ENCODE measurements at places on chromosomes 5 and 9. TPM values are rescaled to one million over a fixed set of nuclear protein-coding genes. Genes with fewer than 3 reads are reported as not detected.

The FAM174A gene
- total RNA-seq = 5.4 TPM

- no peaks in the 10 kb centered on the region for H3K27me3 ChIP-seq
- no peaks in the 10 kb centered on the region for H3K36me3 ChIP-seq
- no peak overlapping the region for H3K4me3 ChIP-seq
- no peak for DNase-seq
- H3K4me1 ChIP-seq = no peaks in the 10 kb centered on the region
- no peak overlapping the region for H3K27ac ChIP-seq
These were observed 982.0 kb upstream of the ARRDC3 start for GRCh38 chr5:92364986-92365550.

DNA sequence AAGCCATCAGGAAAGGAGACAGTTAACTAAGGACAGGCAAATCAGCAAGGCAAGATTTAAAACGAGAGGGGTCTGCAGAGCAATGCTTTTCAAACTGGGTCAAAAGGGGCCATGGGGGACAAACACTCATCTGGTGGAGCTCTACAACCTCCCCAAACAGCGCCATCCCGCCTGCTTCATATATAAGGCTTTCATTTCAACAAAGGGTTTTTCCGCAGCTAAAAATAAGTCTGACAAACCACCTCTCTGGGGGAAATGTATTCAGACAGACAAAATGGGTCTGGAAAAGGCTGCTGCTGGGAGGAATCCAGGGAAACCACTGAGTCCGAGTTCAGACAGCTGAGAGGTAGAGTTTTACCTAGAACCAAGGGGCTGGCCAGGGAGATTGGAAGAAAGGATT, 8.3 kb upstream of the SEPTIN8 start:
- peaks cover 34% of the 10 kb centered on the region for H3K27me3 ChIP-seq
- H3K27ac ChIP-seq = no peak overlapping the region
- H3K36me3 ChIP-seq = no peaks in the 10 kb centered on the region
- DNase-seq = no peak
- no peak overlapping the region for H3K4me3 ChIP-seq

DNA sequence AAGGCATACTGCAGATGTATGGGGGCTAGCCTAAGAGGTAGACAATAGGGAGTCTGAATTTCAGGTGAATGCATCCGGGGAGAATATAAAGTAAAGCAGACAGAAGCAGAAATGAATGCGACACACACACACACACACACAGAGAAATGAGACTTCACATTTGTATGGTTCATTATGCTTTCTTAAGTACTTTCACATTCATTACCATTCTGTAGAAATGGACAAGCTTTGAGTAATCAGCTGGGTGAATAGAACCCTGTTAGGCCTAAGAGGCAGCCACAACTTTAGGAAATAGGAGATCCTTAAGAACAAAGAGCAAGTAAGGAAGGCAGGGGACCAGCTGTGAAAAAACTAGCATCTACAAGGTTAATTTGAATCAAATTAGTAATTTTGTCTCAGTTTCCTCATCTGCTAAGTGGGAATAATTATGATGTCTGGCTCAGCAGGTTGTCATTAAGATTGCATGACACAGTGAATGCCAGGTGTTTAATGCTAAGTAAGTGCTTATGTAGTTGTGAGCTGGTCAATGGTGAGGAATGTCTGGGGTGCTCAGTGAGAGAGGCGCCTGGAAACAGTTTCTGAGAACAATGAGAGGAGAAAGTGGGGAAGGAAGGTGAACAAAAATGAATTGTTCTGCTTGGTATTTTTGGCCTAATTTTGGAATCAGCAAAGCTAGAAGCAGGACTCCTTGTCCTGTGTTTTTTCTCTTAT, 265.8 kb upstream of the CLINT1 start:
- no peaks in the 10 kb centered on the region for H3K36me3 ChIP-seq
- no peak overlapping the region for H3K27ac ChIP-seq
- no peaks in the 10 kb centered on the region for H3K27me3 ChIP-seq

DNA sequence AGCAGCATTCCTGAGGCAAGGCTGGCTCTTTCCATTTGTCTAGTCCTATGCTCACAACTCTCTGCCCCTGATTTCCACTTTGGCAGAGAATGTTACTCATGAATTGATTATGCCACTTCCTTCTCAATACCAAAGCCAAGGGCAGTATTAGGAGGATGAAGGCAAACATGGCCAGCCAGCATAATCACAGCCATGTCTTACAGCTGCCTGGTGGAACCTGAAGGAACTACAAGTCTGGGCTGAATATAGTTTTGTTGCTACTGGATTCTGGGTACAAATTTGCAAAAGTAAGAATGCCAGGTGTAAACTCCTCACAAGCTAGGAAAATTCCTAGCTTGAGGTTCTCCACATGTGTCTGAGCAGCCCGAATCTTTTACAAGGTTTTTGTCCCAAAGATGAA, 4.2 kb downstream of the SIL1 start:
- DNase-seq = no peak
- H3K36me3 ChIP-seq = no peaks in the 10 kb centered on the region
- H3K4me1 ChIP-seq = peaks cover 15% of the 10 kb centered on the region
- no peak overlapping the region for H3K4me3 ChIP-seq
